ENCODE measurements at places on chromosomes 3 and 15. TPM values are rescaled to one million over a fixed set of nuclear protein-coding genes. Genes with fewer than 3 reads are reported as not detected.

Gene DLL4
- 13.0 TPM for total RNA-seq

DNA sequence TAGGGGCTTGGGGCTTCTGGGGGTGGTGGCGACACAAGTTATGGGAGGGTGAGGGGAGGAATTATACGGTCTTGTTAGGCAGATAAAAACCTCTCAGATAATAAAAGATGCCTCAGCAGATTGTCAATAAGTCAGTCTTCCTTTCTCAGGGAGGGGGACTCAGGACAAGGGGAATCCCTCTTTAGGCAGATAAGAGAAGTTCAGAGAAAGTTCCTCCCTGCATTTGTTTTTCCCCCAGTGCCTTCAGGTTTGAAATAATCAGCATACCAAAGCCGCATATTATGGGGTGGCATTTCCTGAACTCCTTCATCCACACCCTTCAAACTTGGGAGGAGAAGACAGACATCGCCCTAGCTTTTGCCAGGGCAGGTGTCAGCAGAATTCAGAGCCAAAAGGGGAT, 8.5 kb downstream of the PPCDC start:
- no peak for DNase-seq

Gene CCDC39
- not detected for total RNA-seq

DNA sequence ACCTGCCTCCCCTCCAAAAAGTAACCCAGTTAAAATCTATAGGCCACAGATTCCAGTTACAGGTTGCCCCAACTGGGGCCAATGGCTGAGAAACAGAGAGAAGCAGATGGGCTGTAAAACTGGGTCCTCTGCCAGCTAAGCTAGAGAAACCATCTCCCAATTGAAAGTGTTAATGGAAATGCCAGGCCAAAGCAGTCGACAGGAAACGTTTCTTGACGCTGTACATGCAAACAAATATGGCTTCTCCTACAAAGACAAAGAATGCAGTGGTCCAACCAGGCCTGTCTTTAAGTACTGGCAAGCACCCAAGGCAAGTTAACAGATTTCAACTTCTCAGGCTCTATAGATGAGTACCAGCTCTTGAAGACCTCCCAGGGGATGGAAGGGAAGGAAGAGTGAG, 71.3 kb downstream of the MAGI1 start:
- DNase-seq: no peak

Gene TMF1
- 34.7 TPM for total RNA-seq

DNA sequence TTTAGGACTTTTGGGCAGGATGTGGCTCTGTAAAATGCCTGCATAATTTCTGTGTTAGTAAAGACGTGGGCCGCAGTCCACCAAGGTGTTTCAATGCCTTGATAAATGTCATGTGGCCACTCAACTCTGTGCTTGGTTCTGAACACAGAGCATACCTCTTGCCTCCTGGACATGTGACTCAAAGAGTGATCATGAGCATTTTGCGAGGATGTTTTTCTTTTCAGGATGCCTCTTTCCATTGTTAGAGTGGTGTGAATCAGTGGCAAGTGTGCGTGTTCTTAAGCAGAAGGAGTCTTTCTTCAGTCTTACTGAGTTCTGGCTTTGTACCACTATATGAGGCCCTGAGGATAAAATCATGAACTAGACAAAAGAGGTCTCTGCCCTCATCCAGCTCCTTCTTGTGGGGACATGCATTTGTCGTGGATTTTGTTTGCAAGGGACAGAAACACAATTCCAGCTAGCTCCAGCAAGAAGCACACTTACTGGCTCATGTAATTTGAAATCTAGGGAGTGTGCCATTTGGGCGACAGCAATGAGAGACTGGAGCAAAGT, 363.4 kb downstream of the LRTM1 start:
- no peak for DNase-seq

DNA sequence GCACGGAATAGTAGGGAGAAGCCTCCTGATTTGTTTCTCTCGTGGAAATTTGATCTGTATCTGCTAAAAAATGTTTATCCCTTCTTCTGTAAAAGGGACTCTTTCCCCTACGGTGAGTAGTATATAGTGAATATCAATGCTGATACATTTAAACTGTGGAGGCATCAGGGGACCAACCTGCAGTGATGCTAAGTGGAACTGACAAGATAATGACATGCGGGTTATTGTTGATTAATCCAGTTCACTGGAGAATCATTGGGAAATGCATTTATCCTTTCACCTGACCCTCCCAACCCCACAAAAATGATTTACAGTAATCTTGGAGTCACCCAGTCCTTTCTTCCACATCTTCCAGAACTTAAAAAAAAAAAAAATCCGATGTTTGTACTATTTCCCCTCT, 264.8 kb downstream of the PTPRG start:
- DNase-seq: no peak

DNA sequence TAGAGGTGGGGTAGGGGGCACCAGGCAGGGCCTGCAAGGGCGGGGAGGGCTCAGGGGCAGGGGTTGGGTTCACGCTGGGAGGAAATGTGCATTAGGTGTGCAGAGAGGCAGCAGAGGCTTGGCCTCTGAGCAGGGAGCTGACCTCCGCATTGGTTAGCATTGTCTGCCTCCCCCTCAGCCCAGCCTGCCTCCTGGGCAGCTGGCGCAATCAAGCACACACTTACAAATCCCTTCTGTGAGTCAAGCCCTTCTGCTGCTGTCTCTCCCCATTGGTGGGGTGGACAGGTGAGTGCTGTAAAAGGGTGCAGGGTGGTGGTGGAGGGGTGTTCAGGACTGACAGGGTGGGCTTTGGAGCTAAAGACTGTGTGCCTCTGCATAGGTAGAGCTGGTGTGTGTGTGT, 9.3 kb downstream of the LOXL1 start:
- no peak for DNase-seq

DNA sequence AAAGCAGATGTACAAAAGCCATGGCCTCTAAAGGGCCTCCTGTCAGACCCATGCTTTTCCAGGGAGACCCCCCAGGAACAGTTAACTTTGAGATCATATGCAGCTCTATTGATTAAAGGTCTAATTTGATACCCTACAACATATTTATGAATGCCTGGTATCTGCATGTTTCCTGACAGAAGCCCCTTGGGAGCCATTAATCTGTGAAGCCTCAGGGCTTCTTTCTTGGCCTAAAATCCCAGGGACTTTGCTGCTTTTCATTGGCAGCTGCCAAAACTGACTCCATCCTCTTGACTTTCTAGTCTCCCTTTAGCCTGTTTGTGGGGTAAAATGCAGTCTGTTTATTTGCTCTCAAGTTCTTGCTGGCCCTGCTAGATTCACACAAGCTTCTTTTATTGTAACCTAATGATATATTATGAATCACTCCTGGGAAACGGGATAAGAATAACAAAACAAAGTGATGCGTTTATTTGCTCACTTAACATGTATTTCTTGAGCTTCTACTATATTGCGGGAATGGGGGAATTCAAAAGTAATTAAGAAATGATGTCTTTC, 257.0 kb downstream of the LSAMP start:
- DNase-seq: no peak

DNA sequence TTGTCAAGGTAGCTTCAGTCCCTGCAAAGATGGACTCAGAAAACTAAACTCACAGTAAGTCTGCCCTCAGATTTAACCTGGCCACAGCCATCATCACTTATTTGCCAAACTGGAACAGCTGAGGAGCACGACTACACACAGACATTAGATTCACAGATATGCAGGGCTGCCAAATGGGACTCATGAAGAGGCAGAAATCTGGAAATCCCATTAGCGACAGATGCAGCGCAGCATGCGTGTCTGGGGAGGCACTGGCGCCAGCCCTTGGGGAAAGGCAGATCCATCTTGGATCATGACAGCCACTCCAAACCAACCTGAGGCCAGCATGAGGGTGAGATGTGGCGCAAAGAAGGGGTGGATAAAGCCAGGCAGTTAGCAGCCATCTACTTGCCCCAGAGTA, 160.7 kb upstream of the TSC22D2 start:
- no peak for DNase-seq

DNA sequence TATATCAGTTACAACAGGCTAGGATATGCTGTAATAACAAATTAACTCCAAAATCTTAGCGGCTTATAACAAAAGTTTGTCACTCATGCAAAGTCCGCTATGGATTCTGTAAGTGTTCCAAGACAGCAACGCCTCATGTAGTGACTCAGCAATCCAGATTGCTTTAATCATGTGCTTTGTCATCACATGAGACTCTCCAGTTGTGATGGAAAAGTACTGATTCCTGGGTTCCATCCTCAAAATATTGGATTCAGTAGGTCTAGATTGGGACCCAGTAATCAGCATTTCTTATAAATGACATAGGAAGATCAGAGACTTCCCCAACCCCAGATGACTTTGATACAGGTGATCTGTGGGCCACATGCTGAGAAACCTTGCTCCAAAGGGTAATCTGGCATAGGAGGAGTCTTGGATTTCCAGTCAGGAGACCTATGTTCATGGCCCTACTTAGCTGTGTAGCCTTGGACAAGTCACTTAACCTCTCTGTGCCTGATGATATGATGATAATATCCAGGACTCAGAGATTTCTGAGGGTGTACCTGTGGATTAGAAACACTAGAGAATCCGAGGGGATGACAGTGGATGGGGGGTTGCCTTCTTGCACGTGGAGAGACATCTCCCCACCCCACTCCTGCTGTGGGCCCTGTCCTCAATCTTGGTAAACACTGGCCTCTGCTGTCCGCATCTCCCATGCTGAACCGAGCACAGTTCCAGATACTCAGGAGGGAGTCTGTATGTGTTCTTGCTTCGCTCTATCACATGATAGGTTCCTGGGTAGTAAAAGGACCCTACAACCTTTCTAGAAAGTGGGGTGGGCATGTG, 65.5 kb downstream of the CORO2B start:
- no peak for DNase-seq

GRCh38 chr3:133393691-133394474, 6.0 kb upstream of the BFSP2 start:
- no peak for DNase-seq

Gene MYH15
- total RNA-seq: not detected

Gene TLR9
- not detected for total RNA-seq

DNA sequence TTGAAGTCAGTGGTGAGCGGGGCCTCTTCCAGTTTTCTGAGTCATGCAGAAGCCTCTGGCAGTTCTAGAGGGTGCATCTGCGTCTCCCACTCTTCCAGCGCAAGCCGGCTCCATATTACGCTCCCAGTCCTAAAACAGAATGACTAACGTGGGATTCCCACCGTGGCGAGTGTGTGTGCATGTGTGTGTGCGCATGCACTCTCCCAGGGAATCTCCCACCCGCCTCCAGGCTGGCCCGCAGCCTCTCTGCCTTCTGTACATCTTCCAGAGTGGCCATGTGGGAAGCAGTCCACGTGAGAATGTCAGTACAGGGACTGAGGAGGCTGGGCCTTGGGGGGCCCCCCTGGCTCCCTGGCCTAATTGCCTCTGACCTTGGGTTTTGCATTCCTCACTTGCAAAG, 87.7 kb downstream of the LSM3 start:
- no peak for DNase-seq

DNA sequence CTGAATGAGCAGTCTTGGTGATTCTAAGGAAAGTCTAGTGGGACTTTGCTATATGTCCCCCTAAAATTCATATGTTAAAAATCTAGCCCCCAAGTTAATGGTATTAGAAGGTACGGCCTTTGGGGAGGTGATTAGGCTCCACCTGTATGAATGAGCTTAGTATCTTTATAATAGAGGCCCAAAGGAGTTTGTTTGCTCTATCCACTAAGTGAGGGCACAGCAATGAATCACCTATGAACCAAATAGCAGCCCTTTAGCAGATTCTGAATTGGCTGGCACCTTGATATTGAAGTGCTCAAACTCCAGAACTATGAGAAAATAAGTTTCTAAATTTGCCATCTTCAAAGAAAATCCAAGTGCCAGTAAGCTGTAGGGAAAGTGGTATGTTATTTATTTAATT, 187.9 kb downstream of the SUCNR1 start:
- no peak for DNase-seq

Gene LOXL1
- 164 TPM for total RNA-seq

Data from thoracic aorta (tissue), 2 donors.